ENCODE measurements at places on chromosomes 11 and 22. TPM values are rescaled to one million over a fixed set of nuclear protein-coding genes. Genes with fewer than 3 reads are reported as not detected.
A peak's percentile ranks its signal among the peaks of the same experiment; 100 is the strongest.

The P2RX3 gene
- not detected for total RNA-seq

- H3K27me3 ChIP-seq: no peaks in the 10 kb centered on the region
- no peaks in the 10 kb centered on the region for H3K36me3 ChIP-seq
- H3K4me1 ChIP-seq: no peaks in the 10 kb centered on the region
- H3K4me3 ChIP-seq: no peak overlapping the region
- H3K27ac ChIP-seq: no peak overlapping the region
- DNase-seq: no peak
These were observed 1.9 kb downstream of the OR52H1 start for GRCh38 chr11:5546457-5546856.

GRCh38 chr22:28444659-28445058 lies 235.0 kb downstream of the TTC28 start:
- no peaks in the 10 kb centered on the region for H3K36me3 ChIP-seq
- no peaks in the 10 kb centered on the region for H3K27me3 ChIP-seq
- H3K4me3 ChIP-seq: no peak overlapping the region
- no peak overlapping the region for H3K27ac ChIP-seq

DNA sequence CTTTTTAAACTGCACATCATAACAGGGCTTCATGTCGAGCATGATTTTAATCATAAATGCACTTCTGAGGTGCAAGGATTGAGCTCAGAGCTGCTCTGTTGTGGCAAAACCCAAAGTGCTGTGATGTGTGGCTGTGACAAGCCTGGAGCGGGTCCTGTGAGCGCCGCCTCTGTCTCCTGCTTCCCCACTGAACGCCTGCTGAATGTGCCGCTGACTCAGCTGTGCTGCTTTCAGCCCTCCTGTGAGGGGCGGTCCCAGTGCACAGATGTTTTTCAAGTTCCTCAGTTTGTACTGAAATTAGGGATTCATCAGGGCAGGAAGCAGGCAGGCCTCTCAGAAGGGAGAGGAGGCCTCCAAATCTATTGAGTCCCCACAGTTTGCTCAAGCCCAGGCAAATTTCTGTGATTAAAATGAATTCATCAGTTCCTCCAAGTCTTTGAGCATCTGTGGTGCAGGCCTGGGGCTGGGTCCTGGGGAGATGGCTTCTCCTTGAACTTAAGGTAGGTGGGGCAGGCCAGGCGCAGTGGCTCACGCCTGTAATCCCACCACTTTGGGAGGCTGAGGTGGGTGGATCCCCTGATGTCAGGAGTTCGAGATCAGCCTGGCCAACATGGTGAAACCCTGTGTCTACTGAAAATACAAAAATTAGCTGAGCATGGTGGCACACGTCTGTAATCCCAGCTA lies 3.0 kb upstream of the GTSE1 start:
- peaks cover 17% of the 10 kb centered on the region for H3K4me1 ChIP-seq
- no peak for DNase-seq
- no peaks in the 10 kb centered on the region for H3K36me3 ChIP-seq
- no peak overlapping the region for H3K27ac ChIP-seq

DNA sequence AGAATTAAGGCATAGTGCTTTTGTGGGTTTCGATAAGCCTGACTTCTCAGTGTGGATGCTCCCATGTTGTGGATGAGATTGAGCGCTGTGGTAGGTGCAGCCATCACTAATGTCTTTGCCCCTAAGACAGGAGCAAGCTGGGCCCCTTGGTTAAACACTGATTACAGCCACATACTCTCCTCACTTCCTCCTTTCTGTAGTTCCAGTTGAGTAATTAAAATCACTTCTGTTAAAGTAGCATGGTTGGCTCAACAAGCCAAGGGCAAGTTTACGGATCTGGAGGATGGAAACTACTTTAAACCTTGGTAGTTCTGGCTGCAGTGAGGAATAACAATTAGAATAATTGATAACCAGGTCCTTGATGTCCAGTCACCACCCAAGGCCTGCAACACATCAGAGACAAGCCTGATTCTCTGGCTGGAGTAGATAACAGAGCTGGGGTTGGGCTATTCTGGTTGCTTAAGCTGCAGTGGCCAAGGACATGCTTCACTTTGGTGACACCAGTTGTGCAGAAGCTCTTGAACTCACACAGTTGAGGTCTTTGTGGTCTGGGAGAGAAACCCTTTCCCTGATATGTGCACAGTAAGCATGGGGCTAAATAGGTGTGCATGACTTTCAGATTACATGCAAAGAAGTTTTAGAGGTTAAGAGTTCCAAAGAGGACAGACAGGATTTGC lies 81.3 kb downstream of the KIRREL3 start:
- DNase-seq: no peak
- H3K27ac ChIP-seq: no peak overlapping the region
- no peaks in the 10 kb centered on the region for H3K4me1 ChIP-seq
- no peak overlapping the region for H3K4me3 ChIP-seq

The DEPDC5 gene
- total RNA-seq: 52.7 TPM

- no peak overlapping the region for H3K27ac ChIP-seq
- peaks cover 8% of the 10 kb centered on the region for H3K4me1 ChIP-seq
- no peak overlapping the region for H3K4me3 ChIP-seq
- no peak for DNase-seq
- H3K27me3 ChIP-seq: peaks cover 24% of the 10 kb centered on the region
These were observed 23.2 kb upstream of the NRGN start for GRCh38 chr11:124716591-124716990.

The APOL4 gene
- total RNA-seq: 1.9 TPM

DNA sequence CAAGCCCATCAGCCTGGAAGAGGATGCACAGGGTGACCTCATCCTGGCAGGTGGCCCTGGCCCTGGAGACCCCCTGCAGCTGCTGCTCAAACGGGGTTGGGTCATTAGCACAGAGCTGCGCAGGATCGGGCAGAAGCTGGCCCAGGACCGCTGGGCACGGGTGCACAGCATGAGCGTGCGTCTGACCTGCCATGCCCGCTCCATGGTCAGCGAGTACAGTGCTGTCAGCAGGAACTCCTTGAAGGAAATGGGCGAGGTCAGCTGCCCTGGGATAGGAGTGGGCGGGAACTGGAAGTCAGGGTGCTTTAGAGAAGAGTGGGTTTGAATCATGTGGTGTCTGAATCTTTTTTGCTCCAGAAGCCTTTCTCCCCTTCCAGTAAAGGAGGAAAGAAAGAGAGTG lies 61.1 kb downstream of the INSC start:
- DNase-seq: no peak
- no peak overlapping the region for H3K27ac ChIP-seq
- no peaks in the 10 kb centered on the region for H3K27me3 ChIP-seq
- no peaks in the 10 kb centered on the region for H3K36me3 ChIP-seq
- H3K4me3 ChIP-seq: no peak overlapping the region

GRCh38 chr22:31692186-31692886 lies 30.3 kb upstream of the PISD start:
- H3K27ac ChIP-seq: no peak overlapping the region
- no peaks in the 10 kb centered on the region for H3K4me1 ChIP-seq
- peaks cover 16% of the 10 kb centered on the region for H3K36me3 ChIP-seq
- H3K4me3 ChIP-seq: no peak overlapping the region

The MMP13 gene
- total RNA-seq: not detected

DNA sequence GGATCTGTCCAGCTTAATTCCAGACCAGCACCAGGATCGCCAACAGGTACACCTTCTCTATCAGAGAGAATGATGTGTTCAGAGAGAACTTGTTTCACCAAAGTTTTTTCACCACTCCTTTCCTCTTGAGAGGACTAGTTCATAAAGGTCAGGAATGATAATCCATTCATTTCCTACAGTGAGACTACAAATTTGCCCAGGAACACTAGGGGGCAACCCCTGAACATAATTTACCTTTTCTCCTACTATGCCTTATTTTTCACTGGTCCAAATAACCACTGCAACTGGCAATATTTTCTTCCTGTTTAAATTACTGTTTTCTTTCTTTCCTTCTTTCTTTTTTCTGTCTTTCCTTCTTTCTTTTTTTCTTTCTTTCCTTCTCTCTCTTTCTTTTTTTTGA lies 22.5 kb downstream of the CAVIN3 start:
- no peaks in the 10 kb centered on the region for H3K4me1 ChIP-seq
- no peaks in the 10 kb centered on the region for H3K27me3 ChIP-seq
- no peaks in the 10 kb centered on the region for H3K36me3 ChIP-seq
- no peak overlapping the region for H3K4me3 ChIP-seq
- H3K27ac ChIP-seq: no peak overlapping the region
- DNase-seq: no peak

- H3K36me3 ChIP-seq: peaks cover 45% of the 10 kb centered on the region
- no peak overlapping the region for H3K4me3 ChIP-seq
- no peaks in the 10 kb centered on the region for H3K27me3 ChIP-seq
- H3K4me1 ChIP-seq: no peaks in the 10 kb centered on the region
These were observed 12.5 kb downstream of the EIF4G2 start for GRCh38 chr11:10796191-10796590.

GRCh38 chr11:119091966-119092879 lies 7.5 kb downstream of the HMBS start:
- no peak overlapping the region for H3K27ac ChIP-seq
- no peaks in the 10 kb centered on the region for H3K27me3 ChIP-seq
- H3K36me3 ChIP-seq: no peaks in the 10 kb centered on the region
- H3K4me3 ChIP-seq: no peak overlapping the region

- DNase-seq: no peak
- no peak overlapping the region for H3K27ac ChIP-seq
- H3K27me3 ChIP-seq: no peaks in the 10 kb centered on the region
- H3K4me1 ChIP-seq: no peaks in the 10 kb centered on the region
- H3K4me3 ChIP-seq: no peak overlapping the region
These were observed 41.1 kb downstream of the SGSM3 start for GRCh38 chr22:40411506-40411861.

DNA sequence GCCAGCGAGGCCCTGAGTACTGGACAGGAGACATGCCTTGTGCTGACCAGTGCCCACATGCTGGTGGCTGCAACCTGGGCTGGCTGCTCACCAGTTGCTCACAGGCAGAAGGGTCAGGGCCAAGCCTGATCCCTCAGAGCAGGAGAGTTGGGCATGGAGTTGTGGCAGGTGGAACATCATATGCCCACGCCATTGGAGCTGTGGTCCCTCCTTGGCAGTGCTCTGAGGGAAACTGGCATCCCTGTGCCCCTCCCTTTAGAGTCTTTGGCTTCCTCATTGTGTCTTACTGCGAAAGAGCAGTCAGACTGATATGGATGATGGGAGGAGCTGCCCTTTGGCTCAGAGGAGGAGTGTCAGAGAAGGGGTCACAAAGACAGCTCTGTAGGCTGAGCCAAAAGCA lies 3.1 kb upstream of the MYEOV start:
- no peak overlapping the region for H3K4me3 ChIP-seq
- no peaks in the 10 kb centered on the region for H3K27me3 ChIP-seq
- peak; percentile 67 for DNase-seq
- H3K27ac ChIP-seq: no peak overlapping the region

GRCh38 chr11:67558084-67558772 lies 25.4 kb upstream of the GSTP1 start:
- no peak overlapping the region for H3K4me3 ChIP-seq
- H3K36me3 ChIP-seq: no peaks in the 10 kb centered on the region
- peak; percentile 80 for DNase-seq
- H3K27ac ChIP-seq: peak overlapping the region; percentile 60

The DGCR6 gene
- 0.57 TPM for total RNA-seq

DNA sequence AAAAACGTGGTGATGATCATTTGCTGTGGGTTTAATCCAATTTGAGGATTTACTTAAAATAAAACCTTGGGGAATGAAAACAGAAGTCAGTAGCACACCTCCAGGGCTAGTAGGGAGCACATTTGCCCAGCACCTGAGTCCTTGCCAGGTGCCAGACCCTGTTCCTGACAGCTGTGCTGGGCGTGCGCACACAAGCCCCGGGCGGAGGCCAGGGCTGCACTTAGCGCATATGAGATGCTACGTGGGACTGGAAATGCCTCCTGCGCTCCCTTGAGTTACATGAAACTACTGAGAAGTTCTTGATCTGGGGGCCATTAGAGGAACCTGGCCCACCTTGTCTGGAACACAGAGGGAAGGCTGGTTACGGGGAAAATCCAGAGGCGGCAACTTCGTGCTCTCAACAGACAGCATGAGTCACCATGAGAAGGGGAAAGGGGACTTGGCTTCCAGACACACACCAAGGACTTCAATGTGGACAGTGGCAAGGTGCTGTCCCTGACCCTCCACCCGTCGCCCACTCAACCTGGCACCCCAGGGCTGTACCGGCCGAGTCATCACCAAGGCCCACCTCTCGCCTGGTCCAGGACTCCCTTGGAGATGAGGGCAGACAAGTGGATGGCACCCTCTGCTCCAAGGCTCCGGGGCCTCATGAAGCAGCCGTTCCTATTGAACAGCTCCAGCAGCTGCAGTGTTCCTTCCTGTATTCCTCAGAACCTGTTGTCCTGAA lies 1468.6 kb downstream of the BRD1 start:
- no peaks in the 10 kb centered on the region for H3K36me3 ChIP-seq
- no peak overlapping the region for H3K4me3 ChIP-seq
- H3K27me3 ChIP-seq: no peaks in the 10 kb centered on the region

DNA sequence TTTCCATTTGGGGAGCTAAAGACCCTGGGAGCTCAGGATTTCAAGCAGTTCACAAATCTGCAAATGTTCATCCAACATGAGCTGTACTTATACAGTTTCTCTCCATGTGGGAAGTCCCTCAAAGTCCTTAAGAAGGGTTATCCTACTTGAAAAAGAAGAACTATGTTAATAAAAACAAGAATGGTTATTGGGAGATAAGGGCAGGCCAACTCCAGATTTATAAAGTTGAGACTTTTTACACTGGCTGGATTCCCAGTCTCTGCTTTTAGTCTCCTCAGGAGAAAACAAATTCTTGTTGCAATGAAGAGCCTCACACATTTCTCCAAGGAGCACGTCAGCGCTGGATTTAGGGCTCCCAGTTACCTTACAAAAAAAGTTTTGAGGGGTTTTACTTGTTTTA lies 34.2 kb upstream of the CTTN start:
- peaks cover 14% of the 10 kb centered on the region for H3K36me3 ChIP-seq
- H3K4me3 ChIP-seq: no peak overlapping the region
- H3K27ac ChIP-seq: no peak overlapping the region
- no peak for DNase-seq
- H3K4me1 ChIP-seq: no peaks in the 10 kb centered on the region
- H3K27me3 ChIP-seq: no peaks in the 10 kb centered on the region

GRCh38 chr11:68036717-68037239 lies 2.0 kb upstream of the TCIRG1 start:
- no peak overlapping the region for H3K4me3 ChIP-seq
- peaks cover 2% of the 10 kb centered on the region for H3K36me3 ChIP-seq
- peak overlapping the region; percentile 70 for H3K27ac ChIP-seq

DNA sequence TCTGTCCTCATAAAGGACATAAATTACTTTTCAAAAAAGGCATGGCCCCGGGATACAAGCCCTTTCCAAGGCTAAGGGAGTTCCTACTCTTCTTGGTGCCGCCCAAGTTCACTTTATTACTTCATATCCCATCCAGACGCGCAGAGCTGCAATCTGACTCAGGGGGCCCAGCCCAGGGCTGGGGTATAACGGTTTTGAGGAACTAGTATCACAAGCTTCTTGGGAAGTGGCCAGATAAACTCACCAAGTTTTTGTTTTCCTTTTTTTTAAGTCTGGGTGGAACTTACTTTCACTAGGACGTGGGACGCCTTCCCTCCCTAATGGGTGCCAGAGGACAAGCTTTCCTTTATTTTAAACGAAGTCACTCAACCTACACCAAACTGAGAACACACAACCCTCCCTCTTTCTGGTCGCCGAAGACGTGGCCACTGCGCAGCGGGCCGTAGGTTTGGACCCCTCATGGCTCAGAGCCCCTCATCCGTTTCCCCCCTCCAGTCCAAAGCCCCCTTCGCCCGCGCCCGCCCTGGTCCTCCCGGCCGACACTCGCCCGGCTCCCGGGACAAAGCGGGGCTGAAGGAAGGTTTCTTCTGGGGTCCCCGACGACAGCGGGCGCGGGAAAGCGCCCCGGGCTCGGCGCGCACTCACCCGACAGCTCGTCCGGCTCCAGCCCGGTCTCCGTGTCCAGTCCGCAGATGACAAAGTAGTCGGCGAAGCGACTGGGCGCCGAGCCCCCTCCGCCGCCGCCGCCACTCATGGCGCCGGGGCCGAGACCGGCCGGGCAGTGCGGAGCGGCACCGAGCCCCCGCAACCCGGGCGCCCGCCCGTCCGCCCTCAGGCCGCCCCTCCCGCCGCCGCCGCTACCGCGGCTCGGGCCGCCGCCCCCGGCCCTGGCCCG lies 587 bp downstream of the DENND5A start:
- H3K27me3 ChIP-seq: no peaks in the 10 kb centered on the region
- no peaks in the 10 kb centered on the region for H3K36me3 ChIP-seq
- peak; percentile 49 for DNase-seq
- peak overlapping the region; percentile 56 for H3K4me3 ChIP-seq
